ENCODE measurements at places on chromosomes 3 and 15.

DNA sequence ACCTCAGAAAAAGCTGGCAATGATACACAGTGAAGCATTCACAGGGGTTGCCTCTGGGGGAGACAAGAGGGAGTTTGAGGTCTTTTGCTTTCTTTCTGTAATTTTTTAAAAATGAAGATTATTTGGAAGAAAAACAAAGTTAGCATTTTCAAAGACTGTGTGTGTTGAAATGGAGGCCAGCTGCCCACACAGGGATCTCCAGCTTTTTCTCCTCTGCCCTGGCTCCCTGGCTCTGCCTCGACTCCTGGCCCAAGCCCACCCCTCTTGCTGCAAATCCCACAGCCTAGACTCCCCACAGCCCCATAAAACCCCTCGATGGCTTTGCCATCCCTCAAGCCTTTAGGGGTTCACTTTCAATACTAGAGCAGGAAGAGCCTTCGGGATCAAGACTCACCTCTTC lies 68.4 kb downstream of the LINGO1 start:
- DNase-seq: no peak

GRCh38 chr3:128071771-128072453 lies 19.7 kb downstream of the SEC61A1 start:
- no peak for DNase-seq

- DNase-seq: no peak
Observed at GRCh38 chr3:156051651-156052050, 68.7 kb upstream of the KCNAB1 start.

DNA sequence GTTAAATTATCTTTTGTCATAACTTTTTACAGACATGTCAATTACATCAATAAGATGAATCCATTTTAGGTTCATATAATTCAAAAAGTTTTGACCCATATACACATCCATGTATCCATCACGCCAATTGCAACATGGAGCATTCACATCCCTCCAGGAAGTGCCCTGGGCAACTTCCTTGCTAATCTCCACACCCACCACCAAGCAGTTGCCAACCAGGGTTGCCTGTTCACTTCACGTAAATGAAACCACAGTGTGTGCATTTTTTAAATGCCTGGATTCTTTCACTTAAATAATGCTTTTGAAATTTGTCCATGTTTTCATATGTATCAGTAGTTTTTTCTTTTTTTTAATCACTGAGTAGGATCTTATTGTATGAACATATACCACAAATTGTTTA lies 40.7 kb upstream of the LYZL4 start:
- DNase-seq: no peak

DNA sequence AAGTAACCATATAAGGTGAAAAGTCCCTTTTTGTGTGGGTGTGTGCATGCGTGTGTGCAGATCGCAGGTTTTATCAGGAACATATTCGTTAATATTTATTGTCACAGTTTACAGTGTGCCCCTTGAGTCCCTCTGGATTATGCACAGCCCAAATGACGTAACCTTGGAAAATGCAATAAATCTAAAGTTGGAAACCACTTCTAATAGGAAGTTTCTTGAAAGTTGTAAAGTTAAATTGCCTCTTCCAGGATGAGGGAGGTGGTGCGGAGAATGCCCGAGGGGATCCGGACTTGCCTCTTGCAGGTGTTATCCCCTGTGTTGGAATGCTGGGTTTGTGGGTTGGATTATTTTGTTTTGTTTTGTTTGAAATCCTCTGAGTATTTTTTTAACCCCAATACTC lies 143.3 kb downstream of the CMSS1 start:
- peak; percentile 64 for DNase-seq

- no peak for DNase-seq
Observed at GRCh38 chr3:107272885-107273284, 104.4 kb upstream of the CCDC54 start.

- DNase-seq: peak; percentile 82
Observed at GRCh38 chr3:194313560-194314387, 37.4 kb downstream of the CPN2 start.

DNA sequence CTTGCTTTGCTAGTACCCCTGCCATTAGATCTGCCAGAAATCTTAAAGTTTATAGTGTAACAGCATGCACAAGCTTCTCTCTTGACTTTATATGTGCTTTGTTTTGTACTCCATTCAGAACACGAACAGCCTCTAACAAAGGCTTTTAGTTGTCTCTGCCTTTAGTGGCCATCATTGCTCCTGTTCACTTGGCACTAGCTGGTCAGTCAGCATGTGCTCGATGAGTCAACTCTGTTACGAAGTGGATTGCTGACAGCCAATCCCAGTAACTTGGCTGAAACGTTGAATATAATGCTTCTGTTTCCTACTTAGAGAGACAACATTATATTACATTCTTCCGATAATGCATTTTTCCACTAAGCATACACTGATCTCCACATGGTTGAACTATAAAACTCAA lies 349.2 kb downstream of the NAALADL2 start:
- DNase-seq: no peak

DNA sequence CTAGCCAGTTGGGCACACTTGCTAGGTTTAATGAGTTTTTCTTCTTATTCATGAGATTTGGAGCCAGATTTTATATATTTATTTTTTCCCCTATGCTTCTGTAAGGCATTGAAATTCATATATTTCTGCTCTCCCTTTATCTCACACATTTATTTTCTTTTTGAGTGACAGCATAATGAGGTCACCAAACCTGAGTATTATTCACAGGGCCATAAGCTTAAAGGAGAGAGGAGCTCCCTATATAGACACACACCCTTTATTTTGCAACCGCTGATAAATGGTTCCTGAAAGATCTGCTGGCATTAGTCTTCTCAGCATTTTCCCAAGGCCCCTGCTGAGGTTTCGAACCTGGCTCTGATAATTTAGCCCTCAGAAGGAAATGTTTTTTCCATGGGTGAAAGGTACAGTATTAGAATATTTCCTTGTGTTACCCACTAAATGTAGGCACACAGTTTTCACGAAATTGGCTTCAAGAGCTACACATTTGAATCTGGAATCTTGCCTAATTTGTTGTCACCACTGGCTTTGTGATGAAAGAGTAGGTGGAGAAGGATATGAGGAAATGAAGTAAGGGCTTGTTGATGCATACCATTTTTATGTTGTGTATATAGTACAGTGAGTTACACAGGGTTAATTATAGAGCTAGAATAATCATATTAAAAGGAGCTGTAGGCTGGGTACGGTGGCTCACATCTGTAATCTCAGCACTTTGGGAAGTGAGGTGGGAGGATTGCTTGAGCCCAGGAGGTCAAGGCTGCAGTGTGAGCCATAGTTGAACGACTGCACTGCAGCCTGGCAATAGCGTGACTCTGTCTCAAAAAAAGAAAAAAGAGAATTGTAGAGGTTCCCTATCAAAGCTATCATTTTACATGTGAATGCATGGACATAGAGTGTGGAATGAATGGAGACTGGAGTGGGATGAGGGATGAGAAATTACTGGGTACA lies 6.5 kb downstream of the KLHL18 start:
- DNase-seq: no peak

GRCh38 chr3:177466074-177466473 lies 268.8 kb upstream of the TBL1XR1 start:
- no peak for DNase-seq

DNA sequence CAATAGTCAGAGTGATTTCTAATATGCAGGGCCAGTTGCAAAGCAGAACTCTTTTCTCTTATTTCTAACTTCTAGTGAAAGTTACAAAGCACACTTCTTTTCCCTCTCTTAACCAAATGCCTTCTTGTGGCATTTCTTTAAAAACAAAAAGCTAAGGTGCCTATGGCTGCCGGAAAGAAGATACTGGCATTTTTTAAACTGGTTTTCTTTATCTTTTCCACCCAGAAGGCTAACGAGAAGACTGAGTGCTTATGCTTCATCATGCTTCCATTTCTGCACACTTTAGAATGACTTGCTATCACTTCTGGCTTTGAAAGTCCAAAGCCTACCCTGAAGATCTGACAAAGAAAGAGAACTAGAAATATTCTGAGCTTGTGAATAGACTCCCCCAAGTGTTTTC lies 141.3 kb downstream of the P2RY1 start:
- DNase-seq: no peak

All from femur (tissue), 1 donor.